ENCODE measurements at places on chromosomes 1 and 21. TPM values are rescaled to one million over a fixed set of nuclear protein-coding genes. Genes with fewer than 3 reads are reported as not detected.

EPHB2 gene
- not detected for total RNA-seq

WNT4 gene
- 0.89 TPM for total RNA-seq

KIF21B gene
- 3.7 TPM for total RNA-seq

CRP gene
- total RNA-seq = not detected

NDUFS5 gene
- 158 TPM for total RNA-seq

TSNAX gene
- total RNA-seq = 63.4 TPM

CDA gene
- not detected for total RNA-seq

KRTAP11-1 gene
- not detected for total RNA-seq

LRRC39 gene
- not detected for total RNA-seq

TOR1AIP1 gene
- 129 TPM for total RNA-seq

DNA sequence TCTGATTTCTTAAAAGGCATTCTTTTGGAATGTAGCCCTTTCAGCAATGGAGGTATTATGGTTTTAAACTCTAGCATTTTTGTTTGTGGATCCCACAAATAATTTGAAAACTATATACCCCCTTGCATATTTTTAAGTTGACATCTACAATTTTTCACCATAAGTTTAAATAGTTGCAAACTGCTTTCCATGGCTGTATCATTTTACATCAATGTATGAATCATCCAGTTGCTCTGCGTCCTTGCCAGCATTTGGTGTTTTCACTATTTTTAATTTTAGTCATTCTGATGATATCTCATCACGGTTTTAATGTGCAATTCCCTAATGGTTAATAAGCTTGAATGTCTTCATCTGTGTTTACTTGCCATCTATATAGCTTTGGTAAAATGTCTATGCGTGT is 20.7 kb downstream of the DIPK1A start:
- H3K4me3 ChIP-seq = no peak overlapping the region
- DNase-seq = no peak
- no peak overlapping the region for H3K27ac ChIP-seq
- H3K4me1 ChIP-seq = peaks cover 30% of the 10 kb centered on the region
- H3K36me3 ChIP-seq = no peaks in the 10 kb centered on the region

- DNase-seq = no peak
- H3K4me1 ChIP-seq = no peaks in the 10 kb centered on the region
- H3K4me3 ChIP-seq = no peak overlapping the region
- no peaks in the 10 kb centered on the region for H3K36me3 ChIP-seq
- H3K27me3 ChIP-seq = no peaks in the 10 kb centered on the region
Observed at GRCh38 chr1:213409208-213409631, 358.2 kb downstream of the RPS6KC1 start.

DNA sequence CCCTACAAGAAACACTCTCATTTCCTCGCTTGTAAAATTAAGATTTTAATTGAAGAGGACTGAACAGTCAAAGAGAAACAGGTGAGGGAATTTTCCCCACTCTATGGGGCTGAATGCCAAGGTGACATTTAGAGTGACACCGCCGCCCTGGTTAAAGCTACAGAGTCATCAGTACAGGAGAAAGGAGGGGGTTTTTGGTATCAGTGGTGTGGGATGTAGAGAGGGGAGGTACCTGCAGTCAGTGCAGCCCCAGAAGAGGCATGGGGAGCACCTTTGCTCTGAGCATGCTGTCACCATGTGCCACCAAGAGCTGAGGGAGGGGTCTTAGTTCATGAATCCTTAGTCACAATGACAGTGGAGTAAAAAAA is 2.8 kb downstream of the DIRAS3 start:
- DNase-seq = no peak
- no peak overlapping the region for H3K27ac ChIP-seq
- peaks cover 13% of the 10 kb centered on the region for H3K27me3 ChIP-seq
- H3K36me3 ChIP-seq = peaks cover 4% of the 10 kb centered on the region
- no peaks in the 10 kb centered on the region for H3K4me1 ChIP-seq

GRCh38 chr21:45112371-45112770 is 38.0 kb downstream of the ADARB1 start:
- DNase-seq = no peak
- H3K27me3 ChIP-seq = no peaks in the 10 kb centered on the region
- peaks cover 71% of the 10 kb centered on the region for H3K4me1 ChIP-seq
- H3K27ac ChIP-seq = no peak overlapping the region
- H3K36me3 ChIP-seq = no peaks in the 10 kb centered on the region

GRCh38 chr1:82836213-82836972 is 1035.7 kb downstream of the ADGRL2 start:
- H3K4me3 ChIP-seq = no peak overlapping the region
- no peak overlapping the region for H3K27ac ChIP-seq
- no peaks in the 10 kb centered on the region for H3K27me3 ChIP-seq
- H3K4me1 ChIP-seq = no peaks in the 10 kb centered on the region
- H3K36me3 ChIP-seq = no peaks in the 10 kb centered on the region

- no peak overlapping the region for H3K27ac ChIP-seq
- no peaks in the 10 kb centered on the region for H3K27me3 ChIP-seq
- DNase-seq = no peak
- H3K36me3 ChIP-seq = no peaks in the 10 kb centered on the region
- H3K4me1 ChIP-seq = peaks cover 32% of the 10 kb centered on the region
- H3K4me3 ChIP-seq = no peak overlapping the region
Observed at GRCh38 chr1:200374569-200375295, 35.1 kb downstream of the ZNF281 start.

DNA sequence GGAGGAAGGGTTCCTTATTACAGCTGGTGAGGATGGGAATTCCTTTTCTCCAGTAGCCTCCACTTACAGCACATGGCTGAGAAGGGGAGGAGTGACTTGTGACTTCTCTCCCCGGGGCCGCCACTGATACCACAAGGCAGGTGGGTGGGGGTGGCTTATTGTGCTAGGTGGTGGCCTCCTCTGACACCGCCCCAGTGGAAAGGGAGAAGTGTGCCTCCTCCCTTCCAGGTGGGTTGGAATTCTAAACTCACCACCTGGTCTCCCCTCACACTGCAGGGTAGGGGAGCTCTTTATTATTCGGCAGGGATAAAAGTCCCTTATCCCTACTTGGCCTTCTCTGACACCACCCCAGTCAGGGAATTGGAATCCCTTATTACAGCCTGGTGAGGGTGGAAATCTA is 89.5 kb downstream of the CCDC30 start:
- no peaks in the 10 kb centered on the region for H3K27me3 ChIP-seq
- H3K36me3 ChIP-seq = no peaks in the 10 kb centered on the region
- DNase-seq = no peak
- no peak overlapping the region for H3K27ac ChIP-seq
- no peaks in the 10 kb centered on the region for H3K4me1 ChIP-seq
- H3K4me3 ChIP-seq = no peak overlapping the region

DNA sequence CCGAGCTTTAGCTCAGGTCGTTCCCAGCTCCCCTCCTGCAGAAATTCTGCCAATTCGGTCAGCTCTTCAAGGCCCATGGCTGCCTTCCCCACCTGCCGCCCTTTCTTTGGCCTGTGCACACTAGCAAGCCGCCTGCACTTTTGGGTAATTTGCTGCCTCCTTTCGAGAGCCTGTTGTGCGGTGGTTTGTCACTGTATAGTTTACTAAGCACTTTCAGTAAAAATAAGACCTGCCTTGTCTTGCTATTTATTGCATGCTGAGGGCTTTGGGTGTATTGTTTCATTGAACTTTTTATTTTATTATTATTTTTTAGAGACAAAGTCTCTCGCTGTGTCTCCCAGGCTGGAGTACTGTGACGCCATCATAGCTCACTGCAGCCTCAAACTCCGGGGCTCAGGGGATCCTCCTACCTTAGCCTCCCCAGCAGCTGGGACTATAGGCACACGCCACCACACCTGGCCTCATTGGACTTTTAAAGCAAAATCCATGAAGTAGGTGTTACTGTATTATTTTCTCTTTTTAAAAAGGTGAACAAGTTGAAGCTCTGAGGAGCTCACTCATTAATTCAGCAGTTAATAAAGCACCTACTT is 1.1 kb upstream of the FABP3 start:
- peak overlapping the region; percentile 50 for H3K4me3 ChIP-seq
- no peaks in the 10 kb centered on the region for H3K27me3 ChIP-seq
- H3K36me3 ChIP-seq = no peaks in the 10 kb centered on the region
- H3K4me1 ChIP-seq = peaks cover 57% of the 10 kb centered on the region

GRCh38 chr1:44273560-44274350 is 60.5 kb downstream of the DMAP1 start:
- no peaks in the 10 kb centered on the region for H3K4me1 ChIP-seq
- H3K4me3 ChIP-seq = no peak overlapping the region
- H3K27me3 ChIP-seq = no peaks in the 10 kb centered on the region
- no peak overlapping the region for H3K27ac ChIP-seq
- H3K36me3 ChIP-seq = no peaks in the 10 kb centered on the region
- no peak for DNase-seq

- no peaks in the 10 kb centered on the region for H3K36me3 ChIP-seq
- DNase-seq = peak; percentile 39
- H3K4me3 ChIP-seq = no peak overlapping the region
- peaks cover 4% of the 10 kb centered on the region for H3K27me3 ChIP-seq
Observed at GRCh38 chr1:18805925-18806849, 53.3 kb downstream of the TAS1R2 start.

GRCh38 chr1:182602935-182603645 is 1.1 kb downstream of the RGS16 start:
- no peak for DNase-seq
- H3K36me3 ChIP-seq = peaks cover 19% of the 10 kb centered on the region
- no peak overlapping the region for H3K27ac ChIP-seq
- H3K27me3 ChIP-seq = no peaks in the 10 kb centered on the region
- H3K4me1 ChIP-seq = peaks cover 49% of the 10 kb centered on the region

GRCh38 chr1:41435570-41436178 is 48.8 kb downstream of the EDN2 start:
- H3K4me3 ChIP-seq = no peak overlapping the region
- H3K4me1 ChIP-seq = peaks cover 26% of the 10 kb centered on the region
- H3K27me3 ChIP-seq = no peaks in the 10 kb centered on the region
- H3K27ac ChIP-seq = no peak overlapping the region

DNA sequence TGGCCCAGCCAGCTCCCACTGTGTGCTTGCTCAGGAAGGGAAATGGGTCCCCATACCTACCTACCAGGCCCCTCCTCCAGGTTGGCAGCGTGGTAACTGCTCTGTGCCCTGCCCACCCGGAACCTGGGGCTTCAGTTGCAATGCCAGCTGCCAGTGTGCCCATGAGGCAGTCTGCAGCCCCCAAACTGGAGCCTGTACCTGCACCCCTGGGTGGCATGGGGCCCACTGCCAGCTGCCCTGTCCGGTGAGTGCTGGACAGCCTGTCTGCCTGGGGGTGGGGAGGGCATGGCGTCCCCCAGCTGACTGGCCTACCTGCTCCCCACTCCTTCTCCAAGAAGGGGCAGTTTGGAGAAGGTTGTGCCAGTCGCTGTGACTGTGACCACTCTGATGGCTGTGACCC is 10.8 kb upstream of the LRRC71 start:
- no peak overlapping the region for H3K27ac ChIP-seq
- no peak for DNase-seq
- peaks cover 7% of the 10 kb centered on the region for H3K27me3 ChIP-seq

DNA sequence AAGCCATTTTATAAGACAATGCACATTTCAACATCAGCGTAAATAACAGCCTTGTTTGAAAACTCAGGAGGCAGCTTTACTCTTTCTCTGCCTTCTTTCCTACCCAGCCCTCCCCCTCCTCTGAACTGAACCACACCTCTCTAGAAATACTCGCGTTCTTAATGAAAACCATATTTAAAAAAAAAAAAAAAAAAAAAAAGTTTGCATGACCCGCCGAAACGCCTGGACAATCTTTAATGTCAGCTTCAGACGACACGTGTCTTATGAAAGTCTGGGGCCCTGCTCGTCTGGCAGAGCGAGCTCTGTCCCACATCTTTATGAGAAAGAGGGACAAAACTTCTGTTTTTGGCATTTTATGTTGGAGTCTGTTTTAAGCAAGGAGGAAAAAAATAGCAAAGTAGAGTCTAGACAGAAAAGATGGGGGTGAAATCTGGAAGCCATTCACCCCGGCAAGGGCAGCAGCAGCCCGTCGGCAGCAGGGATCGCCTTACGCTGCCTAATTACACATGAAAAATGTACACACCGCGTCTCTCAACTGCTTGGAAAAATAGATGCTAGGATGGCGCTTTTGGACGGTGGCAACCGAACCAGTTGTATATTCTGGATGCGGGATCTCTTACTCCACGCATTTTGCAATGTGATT is 130.4 kb upstream of the ETS2 start:
- no peak overlapping the region for H3K27ac ChIP-seq
- H3K4me3 ChIP-seq = no peak overlapping the region
- H3K36me3 ChIP-seq = no peaks in the 10 kb centered on the region
- H3K27me3 ChIP-seq = no peaks in the 10 kb centered on the region

- H3K4me3 ChIP-seq = no peak overlapping the region
- no peaks in the 10 kb centered on the region for H3K27me3 ChIP-seq
Observed at GRCh38 chr1:162908780-162909179, 47.8 kb upstream of the CCDC190 start.

DNA sequence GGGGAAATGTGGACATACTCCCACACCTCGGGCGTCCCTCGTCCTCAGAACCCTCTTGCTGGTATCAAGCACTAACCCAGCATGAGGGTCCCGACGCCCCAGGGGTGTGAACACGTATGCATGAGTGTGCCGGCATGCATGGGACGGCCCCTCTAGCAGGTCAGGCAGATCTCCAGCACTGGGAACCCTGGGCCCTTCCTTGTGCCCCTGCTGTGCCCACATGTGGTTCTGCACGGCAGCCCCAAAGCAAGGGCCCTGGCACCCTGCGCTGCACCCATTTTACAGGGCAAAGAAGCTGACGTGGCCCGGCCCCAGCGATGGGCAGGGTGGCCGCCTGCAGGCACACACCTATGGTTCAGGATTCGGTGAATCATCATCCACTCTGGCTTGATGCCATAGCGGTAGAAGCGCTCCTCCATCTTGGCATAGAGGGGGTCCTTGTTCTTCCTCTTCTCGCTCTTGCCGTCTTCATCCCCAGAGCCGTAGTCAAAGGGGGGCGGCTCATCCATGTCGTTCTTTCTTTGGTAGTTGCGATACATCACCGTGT is 34.2 kb downstream of the CHD5 start:
- no peaks in the 10 kb centered on the region for H3K36me3 ChIP-seq
- H3K4me3 ChIP-seq = no peak overlapping the region
- H3K4me1 ChIP-seq = peaks cover 12% of the 10 kb centered on the region
- no peak for DNase-seq

- no peaks in the 10 kb centered on the region for H3K36me3 ChIP-seq
- no peaks in the 10 kb centered on the region for H3K27me3 ChIP-seq
- no peak overlapping the region for H3K27ac ChIP-seq
- DNase-seq = peak; percentile 12
- H3K4me1 ChIP-seq = peaks cover 4% of the 10 kb centered on the region
- H3K4me3 ChIP-seq = no peak overlapping the region
Observed at GRCh38 chr1:57799490-57800115, 375.7 kb upstream of the DAB1 start.

DNA sequence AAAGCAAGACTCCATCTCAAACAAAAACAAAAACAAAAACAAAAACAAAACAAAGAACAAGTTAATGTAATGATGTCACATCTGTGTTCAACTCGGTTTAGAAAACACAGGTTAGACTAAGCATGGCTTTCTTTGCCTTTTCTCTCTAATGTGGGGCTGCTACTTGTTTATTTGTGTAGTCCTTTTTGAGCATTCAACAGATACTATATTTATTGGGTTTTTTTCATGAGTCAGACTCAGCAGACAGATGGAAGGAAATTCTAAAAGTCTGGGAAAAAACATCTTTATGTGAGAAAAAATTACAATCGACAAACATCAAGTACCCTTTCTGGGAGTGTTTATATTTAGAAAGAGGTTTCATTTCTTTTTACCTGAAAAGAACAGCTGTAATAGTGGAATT is 22.3 kb upstream of the OTUD3 start:
- H3K27ac ChIP-seq = no peak overlapping the region
- H3K36me3 ChIP-seq = no peaks in the 10 kb centered on the region
- no peak for DNase-seq
